ENCODE measurements at places on chromosomes 12 and 14.

DNA sequence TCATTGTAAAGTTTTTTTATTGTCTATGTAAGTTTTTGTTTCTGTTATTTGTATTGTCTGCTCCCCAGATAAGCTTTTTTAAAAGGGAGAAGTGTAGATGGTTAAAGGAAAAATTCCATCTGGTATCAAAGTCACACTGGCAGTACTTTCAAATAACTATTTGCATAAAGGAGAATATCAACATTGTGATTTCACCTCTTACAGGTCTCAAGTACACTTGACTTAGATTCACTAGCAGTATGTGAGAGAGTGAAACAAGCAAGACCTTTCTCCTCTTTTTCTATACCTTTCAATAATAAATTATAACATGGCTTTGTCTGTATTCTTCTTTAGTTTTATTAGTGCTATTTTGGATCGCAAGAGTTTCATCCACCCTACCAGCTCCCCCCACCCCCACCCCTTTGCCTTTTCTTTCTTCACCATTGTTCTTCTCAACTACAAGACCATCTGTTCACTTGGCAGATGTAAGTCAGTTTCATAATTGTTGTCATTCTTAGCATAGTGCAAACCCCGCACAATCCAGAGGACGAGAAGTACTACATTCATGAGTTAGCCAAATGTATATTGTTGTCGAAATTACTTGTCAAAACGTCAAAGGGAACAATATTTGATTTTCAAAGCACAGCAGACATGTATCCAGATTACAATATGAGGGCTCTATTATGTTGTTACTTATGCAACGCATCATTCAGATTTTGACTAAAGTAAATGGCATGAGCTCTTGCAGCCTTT lies 602.7 kb upstream of the FLRT2 start:
- DNase-seq = no peak

DNA sequence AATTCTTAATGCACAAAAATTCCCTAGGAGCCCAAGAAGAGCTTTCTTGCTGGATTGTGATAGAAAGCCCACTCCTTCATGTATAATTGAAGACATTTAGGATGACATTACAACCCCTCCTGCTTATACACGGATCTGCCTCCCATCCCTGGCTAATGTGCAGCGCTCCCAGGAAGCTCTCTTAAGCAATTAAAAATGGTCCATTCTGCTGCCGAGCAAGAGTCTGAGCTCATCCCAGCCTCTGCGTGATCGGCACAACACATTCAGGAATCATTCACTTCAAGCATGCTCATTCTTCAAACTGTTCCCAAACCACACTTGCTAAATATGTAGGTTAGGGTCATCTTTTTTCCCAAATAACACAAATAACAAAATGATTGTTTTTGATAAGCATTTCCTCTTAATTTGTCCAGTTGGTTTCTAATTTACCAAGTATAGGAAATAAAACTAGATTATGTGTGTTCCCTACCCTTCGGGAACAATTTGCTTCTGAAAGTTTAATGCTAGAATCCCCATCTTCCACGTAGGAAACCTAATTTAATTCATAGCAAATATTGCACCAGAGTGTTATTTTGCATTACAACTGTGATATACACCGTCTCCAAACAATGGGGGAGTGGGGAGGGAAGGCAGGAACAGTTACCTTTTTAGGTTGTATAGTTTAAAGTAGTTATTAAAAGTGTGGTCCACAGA lies 17.3 kb upstream of the TMEM233 start:
- DNase-seq = no peak

GRCh38 chr14:30445011-30445793 lies 113.8 kb upstream of the G2E3 start:
- peak; percentile 64 for DNase-seq

DNA sequence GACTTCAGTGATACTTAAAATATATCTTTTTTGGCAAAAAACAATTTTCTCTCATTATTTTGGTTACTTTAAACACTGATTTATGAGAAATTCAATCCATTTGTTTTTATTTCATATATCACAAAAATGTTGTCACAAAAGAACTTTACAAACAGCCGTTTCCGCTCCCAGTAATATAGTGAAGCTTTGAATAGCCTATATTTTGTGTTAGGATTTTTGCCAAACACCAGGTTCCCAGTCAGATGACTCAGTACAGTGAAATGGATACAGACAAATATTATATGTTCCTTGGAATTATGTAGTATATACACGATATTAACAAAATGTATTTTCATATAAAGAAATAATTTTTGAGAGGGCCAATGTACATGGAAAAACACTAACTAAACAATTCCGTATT lies 411.1 kb downstream of the CCER1 start:
- DNase-seq = no peak

DNA sequence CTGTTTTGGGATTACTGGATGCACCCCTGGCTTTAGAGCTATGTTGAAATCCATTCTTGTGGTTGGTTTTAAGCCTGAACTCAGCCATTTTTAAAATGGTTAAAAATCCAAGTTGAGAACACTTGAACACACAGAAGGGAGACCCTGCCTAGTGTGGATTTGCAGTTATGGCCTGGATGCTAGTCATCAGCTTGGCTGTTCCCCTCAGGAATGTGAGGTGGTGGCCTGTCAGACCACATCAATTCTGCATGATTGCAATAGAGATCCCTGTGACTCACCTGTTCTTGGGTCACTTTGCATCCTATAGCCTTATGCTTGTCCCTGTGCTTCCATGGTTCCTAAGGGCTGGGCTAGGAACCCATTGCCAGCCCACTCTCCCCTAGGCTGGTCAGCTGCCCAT lies 454.1 kb downstream of the ATP23 start:
- no peak for DNase-seq

GRCh38 chr14:96826818-96827217 lies 29.6 kb downstream of the VRK1 start:
- no peak for DNase-seq

DNA sequence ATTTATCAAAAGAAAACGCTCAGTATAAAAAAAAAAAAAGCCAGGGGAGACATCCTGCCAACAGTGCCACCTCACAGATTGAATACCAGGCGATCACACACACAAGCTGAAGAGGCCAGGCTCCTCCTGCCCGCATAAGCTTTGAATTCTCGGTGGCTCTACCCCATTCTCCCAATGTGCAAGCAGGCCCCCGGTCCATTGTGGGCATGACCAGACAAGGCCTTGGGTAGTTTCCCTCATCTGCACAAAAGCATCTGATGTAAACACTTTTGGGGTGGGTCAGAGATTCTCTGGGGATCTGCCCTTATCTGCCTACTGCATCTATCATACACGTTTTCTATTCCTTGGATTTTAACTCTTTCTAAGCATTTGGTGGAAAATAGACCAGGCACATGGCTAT lies 16.2 kb downstream of the KLRF2 start:
- no peak for DNase-seq

DNA sequence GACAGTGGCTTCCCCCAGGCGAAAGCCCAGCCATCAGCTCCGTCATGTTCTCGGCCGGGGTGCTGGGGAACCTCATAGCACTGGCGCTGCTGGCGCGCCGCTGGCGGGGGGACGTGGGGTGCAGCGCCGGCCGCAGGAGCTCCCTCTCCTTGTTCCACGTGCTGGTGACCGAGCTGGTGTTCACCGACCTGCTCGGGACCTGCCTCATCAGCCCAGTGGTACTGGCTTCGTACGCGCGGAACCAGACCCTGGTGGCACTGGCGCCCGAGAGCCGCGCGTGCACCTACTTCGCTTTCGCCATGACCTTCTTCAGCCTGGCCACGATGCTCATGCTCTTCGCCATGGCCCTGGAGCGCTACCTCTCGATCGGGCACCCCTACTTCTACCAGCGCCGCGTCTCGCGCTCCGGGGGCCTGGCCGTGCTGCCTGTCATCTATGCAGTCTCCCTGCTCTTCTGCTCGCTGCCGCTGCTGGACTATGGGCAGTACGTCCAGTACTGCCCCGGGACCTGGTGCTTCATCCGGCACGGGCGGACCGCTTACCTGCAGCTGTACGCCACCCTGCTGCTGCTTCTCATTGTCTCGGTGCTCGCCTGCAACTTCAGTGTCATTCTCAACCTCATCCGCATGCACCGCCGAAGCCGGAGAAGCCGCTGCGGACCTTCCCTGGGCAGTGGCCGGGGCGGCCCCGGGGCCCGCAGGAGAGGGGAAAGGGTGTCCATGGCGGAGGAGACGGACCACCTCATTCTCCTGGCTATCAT lies 663 bp downstream of the PTGER2 start:
- no peak for DNase-seq

DNA sequence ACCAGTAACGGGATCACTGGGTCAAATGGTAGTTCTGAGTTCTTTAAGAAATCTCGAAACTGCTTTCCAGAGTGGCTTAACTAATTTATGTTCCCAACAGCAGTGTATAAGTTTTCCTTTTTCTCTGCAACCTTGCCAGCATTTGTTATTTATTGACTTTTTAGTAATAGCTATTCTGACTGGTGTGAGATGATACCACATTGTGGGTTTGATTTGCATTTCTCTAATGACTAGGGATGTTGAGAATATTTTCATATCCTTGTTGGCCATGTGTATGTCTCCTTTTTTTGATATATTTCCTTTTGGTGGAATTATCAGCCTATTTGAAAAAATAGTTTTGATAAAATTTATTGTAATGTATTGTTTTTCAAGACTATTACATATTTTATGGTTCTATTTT lies 701.2 kb upstream of the FBXO33 start:
- DNase-seq = no peak

- DNase-seq = no peak
These were observed 7.5 kb downstream of the EMG1 start for GRCh38 chr12:6978188-6978587.

DNA sequence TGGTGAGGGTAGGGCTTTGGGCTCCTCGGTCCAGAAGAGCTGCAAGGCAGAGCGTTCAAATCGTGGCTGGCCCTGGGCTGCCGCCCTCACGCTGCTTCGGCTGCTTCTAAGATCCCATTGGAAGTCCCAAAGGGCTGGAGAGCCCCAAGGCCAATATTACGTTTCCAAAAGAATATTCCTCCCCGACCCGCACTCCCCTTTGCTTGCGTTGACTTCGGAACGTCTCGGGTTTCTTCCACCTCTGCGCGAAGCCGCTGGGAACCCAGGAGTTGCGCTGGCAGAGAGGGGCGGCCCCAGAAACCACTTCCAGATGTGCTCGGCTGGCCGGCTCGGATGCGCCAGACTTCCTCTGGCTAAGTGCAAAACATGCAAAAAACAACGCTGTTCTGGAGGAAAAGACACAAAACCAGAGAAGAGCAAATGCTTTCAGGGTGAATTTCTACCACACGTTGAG lies at the start of gene GLT8D2:
GLT8D2 (minus strand) TSS at position 285 of the 454 bp plus-strand sequence. CDS start 30,539 bp downstream, outside the sequence.
- no peak for DNase-seq

DNA sequence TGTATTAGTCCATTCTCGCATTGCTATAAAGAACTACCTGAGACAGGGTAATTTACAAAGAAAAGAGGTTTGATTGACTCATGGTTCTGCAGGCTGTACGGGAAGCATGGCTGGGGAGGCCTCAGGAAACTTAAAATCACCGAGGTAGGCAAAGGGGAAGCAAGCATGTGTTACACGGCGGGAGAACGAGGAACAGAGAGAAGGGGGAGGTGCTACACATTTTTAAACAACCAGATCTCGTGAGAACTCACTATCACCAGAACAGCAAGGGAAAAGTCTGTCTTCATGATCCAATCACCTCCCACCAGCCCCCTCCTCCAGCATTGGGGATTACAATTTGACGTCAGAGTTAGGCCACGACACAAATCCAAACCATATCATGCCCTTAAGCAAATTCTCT lies 13.3 kb upstream of the MAX start:
- no peak for DNase-seq

- no peak for DNase-seq
These were observed 62.1 kb upstream of the MAP1LC3B2 start for GRCh38 chr12:116497051-116497591.

- no peak for DNase-seq
These were observed at the start of gene UNC119B for GRCh38 chr12:120710031-120710804. TSS of gene UNC119B (plus strand) at chr12:120710458. CDS start at chr12:120710475, 17 bp downstream.

DNA sequence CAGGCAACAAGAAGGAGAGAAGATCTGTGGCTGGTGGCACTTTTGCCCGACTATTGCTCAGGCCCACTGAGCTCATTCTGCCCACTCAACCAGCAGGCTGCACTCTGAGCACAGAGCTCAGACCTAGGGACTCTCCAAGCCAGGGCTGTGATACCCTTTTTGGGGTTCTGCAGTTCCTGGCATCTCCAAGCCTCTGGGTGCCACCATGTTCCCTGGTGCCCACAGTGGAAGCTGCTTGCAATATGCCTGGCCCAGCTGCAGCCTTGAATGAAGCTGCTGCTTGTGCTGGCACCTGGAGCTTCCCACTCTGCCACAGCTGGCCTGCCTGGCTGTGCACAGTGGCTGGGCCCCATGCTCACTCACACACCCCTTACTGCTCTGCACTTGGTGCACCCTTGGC lies 236.1 kb downstream of the ADGRD1 start:
- DNase-seq = no peak

- DNase-seq = no peak
These were observed 129.9 kb upstream of the PDZRN4 start for GRCh38 chr12:41058266-41058665.

DNA sequence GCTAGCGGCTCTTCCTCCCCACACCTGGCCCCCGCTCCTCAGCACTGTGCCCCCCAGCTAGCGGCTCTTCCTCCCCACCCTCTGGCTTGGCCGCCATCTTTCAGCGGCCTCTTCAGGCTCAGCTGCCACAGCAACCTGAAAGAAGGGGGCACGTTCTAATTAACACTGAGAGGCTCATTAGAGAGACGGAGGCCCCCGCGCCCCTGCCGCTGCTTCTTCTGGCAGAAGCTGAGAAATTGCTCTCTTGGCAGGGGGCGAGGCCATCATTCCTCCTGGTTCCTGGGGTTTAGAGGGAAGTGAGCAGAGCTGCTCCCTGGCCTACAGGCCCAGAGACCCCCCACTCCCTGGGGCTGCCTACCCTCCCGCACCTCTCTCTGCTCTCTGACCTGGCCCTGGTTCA lies 64.4 kb downstream of the IQSEC3 start:
- no peak for DNase-seq

- DNase-seq = no peak
These were observed 13.1 kb downstream of the MYBPC1 start for GRCh38 chr12:101607894-101608293.

GRCh38 chr12:34358198-34358597 lies 335.9 kb downstream of the ALG10 start:
- DNase-seq = no peak

GRCh38 chr12:108237272-108237671 lies 101.8 kb downstream of the CMKLR1 start:
- peak; percentile 4 for DNase-seq

DNA sequence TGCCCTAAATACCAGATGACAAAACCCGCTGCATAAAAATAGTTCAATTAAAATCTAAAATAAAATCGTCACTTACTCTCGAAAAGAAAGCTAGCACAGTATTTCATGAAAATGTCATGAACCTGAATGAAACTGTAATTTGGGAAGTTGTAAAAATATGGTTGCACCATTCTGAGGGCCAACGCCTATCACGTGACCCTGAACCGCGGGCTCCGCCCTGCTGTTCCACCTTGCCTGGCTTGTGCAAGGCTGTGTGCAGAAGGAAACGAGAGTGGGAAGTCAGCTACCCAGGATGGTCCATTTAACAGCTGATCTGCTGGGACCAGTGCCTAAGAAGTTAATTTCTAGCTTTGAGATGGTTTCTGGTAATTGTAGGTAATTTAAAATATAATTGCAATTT lies 91.7 kb upstream of the BMP4 start:
- DNase-seq = no peak

- no peak for DNase-seq
These were observed 58.8 kb upstream of the DYNC1H1 start for GRCh38 chr14:101905614-101906013.

Data from NCI-H446 (cell line).